ENCODE measurements at places on chromosomes 7 and 10.

DNA sequence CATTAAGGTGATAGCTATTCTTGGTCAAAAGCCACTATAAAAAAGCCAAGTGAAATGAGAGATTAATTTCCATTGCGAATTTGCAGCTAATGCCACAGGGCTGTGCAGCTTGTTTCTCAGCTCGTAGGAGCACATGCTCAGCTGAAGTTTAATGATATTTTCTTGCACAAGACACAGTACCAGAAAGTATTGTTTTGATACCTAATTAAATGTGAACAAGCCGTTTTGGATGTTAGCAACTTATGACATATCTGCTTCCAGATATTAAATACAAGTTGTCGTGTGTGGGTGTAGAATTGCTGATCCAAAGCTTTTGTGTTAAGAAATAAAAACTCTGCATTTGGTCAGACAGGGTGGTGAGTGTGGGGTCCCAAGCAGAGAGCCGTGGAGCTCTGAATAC is 47.2 kb downstream of the ADARB2 start:
- DNase-seq, result no peak

DNA sequence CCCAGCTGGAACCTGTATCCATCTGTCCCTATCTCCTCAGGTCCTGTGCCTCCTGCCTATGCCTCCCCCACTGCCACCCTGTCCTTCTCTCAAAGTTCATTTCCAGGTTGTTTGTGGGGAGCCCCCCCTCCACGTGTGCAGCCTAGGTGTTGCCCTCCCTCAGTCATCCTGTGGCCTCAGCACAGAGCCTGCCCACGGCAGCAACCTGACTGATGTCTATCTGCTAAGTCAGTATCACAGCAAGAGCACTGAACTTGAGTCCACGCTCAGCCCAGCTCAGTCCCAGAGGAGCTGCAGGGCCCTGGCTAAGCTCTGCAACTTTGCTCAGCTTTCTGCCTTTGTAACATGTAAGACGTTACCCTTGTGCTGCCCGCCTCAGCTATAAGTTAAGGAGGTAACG is 28.7 kb downstream of the FAM53B start:
- DNase-seq, result no peak

DNA sequence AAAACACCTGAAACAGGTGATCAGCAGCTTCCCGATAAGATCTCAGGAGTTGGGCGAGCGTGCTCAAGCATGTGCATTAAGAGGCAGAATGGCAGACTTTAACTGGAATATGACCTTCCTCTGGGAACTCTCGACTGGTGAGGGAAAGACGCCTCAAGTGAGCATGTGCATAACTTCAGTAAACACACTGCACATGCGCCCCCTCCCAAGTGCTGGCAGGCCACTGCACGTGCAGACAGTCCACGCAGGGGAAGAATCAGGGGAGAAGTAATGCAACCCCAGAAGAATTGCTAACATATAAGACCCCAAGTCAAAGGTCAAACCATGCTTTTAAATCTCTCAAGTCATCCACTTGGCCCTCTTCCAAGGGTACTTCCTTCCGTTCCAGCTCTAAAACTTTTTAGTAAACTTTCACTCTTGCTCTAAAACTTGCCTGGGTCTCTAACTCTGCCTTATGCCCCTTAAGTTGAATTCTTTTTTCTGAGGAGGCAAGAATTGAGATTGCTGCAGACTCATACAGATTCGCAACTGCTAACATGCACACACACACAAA is 541.0 kb downstream of the TNS3 start:
- no peak for DNase-seq

- no peak for DNase-seq
These were observed 142.6 kb upstream of the PLPP4 start for GRCh38 chr10:120314442-120314841.

DNA sequence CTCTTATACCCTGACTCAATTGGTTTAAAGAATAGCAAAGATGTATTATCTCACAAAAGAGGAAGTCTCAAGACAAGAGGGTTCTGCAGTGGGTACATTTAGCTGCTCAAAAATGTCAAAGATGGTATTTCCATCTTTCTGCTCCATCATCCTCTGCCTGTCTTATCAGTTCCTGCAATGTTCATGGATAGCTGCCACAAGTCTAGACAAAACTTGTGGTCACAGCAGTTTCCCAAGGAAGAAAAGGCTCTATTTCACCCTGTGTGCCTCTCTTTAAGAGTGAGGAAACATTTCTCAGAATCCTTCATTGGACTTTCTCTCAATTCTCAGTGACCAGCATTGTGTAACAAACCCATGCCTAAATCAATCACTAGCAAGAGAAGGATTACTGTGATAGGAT is 634.2 kb upstream of the AUTS2 start:
- DNase-seq, result no peak

- no peak for DNase-seq
These were observed 241.7 kb upstream of the NEBL start for GRCh38 chr10:21138769-21139340.

GRCh38 chr7:24843821-24844434 is 86.7 kb upstream of the GSDME start:
- no peak for DNase-seq

DNA sequence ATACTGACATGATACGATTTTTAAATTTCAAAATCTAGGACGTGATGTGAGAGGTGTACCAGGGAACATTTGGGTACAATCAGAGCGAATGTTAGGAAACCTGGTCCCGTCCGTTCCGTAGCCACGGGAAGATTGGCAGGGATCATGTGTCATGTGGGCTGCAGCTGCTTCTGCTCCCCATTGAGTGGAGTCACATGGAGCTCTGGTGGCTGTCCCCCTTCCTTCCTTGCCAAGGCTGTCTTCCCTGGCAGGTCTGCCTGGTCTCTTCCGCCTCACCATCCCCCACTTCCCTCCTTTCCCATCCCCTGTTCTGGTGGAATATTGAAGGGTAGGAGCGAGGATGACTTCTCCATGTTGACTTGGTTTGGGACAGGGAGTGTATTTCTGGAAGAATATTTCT is 33.8 kb upstream of the FAM180A start:
- DNase-seq, result no peak

- DNase-seq, result no peak
These were observed 163.2 kb downstream of the SH2D4B start for GRCh38 chr10:80700760-80701444.

DNA sequence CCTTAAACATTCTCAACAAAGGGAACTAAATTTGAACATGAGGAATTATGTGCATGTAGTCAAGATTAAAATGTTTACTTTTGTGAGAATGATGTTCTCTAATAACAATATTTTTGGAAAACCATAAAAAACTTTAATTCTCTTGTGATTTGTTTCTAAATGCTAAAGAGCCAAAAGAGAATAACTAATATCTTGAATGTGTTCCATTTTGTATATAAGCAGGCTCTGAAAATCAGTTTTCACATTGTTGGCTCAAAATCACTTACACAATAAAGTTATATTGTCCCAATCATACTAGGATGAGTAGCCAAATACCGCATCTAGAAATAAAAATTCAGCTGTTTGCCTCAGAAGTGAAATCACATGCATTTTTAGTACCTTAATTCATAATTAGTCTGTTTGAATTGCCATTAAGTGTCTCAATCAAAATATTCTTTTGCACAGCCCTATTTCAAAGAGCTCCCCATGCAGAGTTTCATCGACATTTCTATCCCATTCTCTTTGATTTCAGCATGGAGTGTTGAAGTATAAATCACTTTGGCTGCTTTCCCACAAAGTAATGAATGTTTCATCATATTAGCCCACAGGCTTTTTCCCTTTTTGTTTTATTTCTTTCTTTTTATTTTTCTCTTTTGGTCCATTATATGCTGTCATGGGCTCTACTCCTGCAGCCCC is 420.3 kb upstream of the POM121L12 start:
- no peak for DNase-seq

DNA sequence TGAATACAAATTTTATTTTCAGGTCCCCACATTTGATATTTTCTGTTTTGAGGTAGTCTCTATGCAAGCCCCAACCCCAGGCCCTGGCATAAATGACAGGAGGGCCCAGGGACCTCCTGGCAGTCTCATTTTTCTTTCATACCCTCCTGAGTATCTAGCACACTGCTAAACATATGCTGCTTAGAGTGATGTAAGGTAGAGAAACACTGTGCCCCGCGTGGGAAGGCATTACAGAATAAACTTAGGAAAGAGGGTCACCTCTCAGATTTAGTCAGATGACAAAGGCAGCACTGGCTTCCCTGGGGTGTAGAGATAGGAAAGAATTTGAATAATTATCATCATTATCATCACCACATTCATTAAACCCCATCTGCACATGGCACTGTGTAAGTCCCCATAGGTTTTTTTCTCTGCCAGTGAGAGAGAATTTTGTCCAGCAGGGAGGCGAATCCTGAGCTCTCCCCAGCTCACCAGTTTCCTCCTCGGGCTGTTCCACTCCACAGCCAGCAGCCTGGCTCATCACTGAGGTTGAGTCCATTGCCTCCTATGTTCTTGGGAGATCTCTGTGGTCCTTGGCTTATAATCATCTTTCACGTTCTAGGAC is 507.3 kb upstream of the GALNT17 start:
- DNase-seq, result no peak

DNA sequence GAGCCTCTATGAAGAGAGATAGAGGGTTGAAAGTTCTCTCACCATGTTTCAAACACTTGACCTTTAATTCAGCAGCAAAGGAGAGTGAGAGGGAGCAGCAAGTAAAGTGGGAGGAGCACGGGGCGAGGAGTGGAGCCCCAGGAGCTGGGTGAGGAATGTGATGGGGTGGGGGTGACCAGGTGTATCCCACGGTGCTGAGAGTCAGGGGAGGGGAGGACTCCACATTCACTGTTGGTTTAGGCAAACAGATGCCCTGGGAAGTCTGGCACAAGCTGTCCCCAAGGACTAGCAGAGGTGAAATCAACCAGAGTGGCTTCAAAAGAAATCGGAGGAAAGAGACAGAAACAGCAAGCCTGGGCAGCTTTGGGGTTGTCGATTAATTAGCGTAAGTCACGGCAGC is 101.8 kb upstream of the PITRM1 start:
- no peak for DNase-seq

- DNase-seq, result no peak
These were observed 113.2 kb upstream of the GPR26 start for GRCh38 chr10:123552760-123553554.

GRCh38 chr7:132544999-132545398 is 31.3 kb downstream of the PLXNA4 start:
- no peak for DNase-seq

DNA sequence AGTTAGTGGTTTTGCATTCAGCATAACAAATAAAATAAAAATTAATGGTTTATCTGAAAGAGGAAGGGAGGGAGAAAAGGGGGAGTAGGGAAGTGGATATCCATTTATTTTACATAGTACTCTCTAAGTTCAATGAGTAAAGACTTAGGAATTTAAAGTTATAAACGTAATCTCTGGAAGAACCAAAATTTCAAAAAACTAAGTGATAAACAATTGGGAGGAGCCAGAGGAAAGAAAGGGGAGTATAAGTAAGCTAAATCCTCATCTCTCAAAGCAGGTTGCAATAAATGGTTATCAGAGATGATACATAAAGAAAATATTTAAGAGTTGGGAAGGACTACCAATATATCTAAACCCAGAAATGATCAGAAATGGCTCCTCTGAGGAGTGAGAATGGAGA is 46.4 kb downstream of the ANK3 start:
- no peak for DNase-seq

- DNase-seq, result no peak
These were observed 194.1 kb upstream of the LYZL2 start for GRCh38 chr10:30823651-30824050.

DNA sequence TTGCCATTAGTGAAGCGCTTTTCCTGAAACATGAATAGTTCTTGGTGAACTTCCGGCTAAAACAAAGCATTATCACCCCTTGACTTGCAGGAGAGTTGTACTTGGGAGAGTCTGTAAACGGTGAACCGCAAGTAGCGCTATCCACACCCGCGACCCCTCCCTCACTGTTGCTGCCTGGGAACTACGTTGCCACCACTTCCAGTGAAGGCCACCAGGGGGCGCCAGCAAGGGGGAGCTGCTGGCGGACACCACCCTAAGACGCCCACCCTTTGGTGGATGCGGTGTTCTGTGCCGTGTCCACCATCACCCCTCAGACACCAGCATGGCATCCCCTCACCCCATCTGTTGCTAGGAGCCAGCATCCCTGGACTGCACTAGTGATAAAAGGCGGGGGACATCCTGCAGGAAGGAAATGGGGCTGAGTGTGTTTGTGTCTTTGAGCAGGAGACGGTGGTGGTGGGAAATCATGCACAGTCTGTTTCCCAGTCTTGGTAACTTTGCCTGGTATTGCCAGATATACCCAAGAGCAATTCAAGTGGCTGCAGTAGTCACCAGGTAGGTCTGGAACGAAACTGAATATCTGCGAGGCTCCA is 298.2 kb downstream of the FRMD4A start:
- no peak for DNase-seq

- DNase-seq, result no peak
These were observed 208.9 kb downstream of the DNAJB6 start for GRCh38 chr7:157545681-157546060.

GRCh38 chr10:61166065-61166464 is 222.1 kb upstream of the RHOBTB1 start:
- no peak for DNase-seq

GRCh38 chr7:114988755-114989375 is 67.0 kb downstream of the MDFIC start:
- DNase-seq, result no peak

DNA sequence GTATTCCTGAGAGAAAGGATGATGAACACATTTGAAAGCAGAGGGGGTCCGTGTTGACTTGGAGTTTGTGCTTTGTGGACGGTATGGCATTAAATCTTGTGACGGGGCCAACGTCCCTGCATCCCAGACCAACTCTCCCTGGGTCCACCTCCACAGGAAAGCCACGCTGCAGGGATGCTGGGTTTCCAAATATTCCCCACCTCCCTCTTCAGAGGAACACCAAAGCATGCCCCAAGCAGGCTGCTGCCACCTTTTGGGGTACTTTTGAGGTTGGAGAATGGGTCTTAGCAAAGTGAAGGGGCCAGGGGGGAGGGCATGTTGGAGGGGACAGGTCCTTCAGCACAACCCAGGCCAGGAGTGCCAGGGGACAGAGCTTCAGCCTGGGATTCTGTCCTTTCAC is 504.4 kb downstream of the TCERG1L start:
- no peak for DNase-seq

DNA sequence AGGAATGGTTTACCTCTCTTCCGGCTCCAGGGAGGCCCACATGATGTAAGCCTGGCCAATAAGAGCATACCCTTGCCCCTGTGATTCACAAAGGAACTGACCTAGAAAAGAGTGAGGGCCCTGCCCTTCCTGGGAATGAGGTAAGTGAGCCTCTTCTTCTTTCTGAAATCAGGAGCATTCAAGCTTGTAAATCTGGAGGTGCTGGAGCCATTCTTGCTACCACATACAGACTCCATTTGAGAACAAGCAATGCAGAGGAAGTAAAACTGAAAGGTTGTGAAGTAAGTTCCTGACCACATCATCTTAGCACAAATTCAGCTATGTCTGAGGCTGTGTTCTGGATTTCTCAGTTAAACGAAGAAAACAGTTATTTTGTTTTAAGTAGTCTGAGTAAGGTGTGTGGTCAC is 132.2 kb downstream of the CD36 start:
- DNase-seq, result no peak

GRCh38 chr7:82926477-82926876 is 236.2 kb downstream of the PCLO start:
- no peak for DNase-seq

GRCh38 chr7:20005081-20005480 is 212.1 kb downstream of the MACC1 start:
- no peak for DNase-seq

All from esophagus squamous epithelium (tissue), 5 donors.